ENCODE measurements at places on chromosomes 16 and 17.

- DNase-seq = no peak
Measured at GRCh38 chr17:78745407-78746088, 36.5 kb downstream of the CYTH1 start.

- no peak for DNase-seq
Measured at GRCh38 chr17:6524520-6524919, 31.8 kb downstream of the PITPNM3 start.

DNA sequence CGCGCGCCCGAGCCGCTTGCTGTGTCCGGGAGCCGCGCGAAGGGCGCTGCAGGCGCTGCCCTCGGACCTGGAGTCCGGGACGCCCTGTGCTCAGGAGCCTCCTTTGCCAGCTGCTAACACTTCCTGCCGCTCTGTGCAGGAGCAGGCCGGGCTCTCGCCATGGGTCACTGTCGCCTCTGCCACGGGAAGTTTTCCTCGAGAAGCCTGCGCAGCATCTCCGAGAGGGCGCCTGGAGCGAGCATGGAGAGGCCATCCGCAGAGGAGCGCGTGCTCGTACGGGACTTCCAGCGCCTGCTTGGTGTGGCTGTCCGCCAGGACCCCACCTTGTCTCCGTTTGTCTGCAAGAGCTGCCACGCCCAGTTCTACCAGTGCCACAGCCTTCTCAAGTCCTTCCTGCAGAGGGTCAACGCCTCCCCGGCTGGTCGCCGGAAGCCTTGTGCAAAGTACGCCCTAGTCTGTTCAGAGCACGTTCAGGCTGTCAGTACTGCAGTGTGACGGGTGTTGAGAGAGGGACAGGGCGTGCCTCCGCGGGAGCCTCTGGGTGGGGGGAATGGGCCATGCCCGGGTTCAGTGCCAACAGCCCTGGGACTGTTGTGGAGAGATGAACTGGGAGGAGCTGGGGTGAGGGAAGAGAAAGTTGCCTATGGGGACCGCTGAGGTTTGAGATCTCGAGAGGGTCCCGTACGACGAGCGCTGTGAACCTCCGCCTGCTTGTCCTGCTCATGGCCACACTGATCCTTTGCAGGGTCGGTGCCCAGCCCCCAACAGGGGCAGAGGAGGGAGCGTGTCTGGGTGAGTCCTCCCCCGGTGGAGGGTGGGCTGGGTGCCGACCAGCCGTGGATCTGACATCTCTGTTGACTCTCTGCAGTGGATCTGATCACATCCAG, 1.3 kb downstream of the ZNF276 start:
- DNase-seq = no peak

DNA sequence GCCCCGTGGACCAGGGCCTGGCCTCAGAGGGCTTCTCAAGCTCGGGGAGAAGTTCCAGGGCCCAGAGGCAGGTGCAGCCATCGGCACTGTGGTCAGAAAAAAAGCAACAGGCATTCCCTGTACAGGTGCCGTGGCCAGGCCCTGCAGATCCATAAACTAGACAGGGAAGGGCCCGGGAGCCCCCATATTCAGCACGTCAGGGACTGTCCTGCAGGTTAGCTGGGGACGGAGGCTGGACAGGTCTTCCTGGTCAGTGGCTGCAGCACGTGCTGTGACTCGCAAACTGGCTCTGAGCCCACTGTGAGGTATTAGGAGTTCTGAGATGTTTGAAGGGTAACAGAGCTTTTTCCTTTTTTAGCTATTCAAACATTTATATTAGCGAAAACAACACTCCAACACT, 15.0 kb upstream of the C16orf95 start:
- DNase-seq = no peak

- no peak for DNase-seq
Measured at GRCh38 chr17:31310886-31311285, 3.0 kb downstream of the EVI2B start.

DNA sequence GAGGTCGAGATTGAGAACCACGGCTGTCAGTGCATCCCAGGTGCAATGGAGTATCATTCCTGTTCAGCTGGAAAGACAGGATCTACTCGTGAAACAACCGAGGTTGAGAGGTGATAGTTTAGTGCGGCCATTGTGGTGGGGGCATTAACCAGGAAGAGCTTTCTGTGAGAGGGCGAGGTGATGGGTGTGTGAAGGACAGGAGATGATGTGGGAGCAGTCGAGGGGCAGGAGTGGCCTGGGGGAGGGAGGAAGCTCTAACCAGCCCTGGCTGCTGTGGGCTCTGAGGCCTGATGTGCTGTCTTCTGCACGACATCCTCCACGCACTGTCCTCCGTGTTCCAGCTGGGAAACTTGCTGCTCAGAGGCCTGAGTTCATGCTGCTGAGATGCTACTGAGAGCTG, 22.0 kb downstream of the GOSR2 start:
- DNase-seq = no peak

DNA sequence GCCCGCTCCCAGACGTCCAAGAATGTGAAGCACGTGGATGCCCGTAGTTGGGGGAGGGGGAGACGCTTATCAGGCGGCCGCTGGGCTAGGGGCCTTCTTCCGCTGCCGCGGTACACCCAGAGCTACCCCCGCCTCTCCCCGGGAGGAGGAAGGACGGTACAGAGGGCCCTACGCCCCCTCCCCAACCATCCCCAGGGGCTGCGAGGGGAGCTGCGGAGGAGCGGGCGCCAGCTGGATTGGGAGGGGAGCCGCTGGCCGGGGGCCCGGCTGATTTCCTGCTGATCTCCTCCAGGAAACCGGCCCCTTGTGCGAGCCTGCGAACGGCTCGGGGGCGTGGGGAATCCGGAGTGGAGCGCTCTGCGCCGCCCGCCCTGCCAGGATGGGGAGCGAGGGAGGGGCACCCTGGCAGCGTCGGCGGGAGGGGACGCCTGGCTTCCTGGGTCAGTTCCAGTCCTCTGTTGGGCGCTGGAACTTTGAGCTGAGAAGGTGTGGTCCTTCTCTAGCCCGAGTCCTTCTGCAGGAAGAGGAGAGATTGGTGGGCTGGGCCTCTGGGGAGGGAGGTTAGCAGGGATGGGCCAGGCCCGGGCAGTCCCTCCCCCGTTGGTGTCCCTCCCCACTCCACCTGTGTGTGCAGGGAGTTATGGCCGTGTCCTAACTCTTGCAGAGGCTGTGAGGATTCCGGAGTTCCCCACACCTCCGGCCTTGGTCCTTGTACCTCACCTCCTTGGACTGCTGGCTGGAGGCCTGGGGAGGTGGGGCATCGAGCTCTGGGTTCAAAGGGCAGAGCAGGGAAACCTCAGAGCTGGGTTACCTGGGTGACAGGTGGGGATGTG, 19.2 kb downstream of the GJD3 start:
- no peak for DNase-seq

DNA sequence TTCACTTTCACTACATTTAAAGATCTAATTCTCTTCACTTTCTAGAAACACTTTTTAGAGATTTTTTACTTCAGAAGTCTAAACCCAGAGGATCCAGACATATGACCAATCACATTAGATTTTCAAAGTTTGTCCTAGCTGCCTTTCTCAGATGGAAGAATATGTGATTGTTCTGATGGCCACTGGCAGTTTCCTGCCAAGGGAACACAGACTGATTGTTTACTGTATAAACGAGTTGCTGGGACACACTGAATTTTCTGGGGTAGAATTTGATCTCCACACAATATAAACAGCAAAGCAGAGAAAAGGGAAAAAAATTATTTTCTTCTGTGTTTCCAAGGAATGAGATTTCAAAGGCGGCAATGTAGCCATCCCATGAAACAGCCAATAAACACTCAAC, 480.0 kb downstream of the TOX3 start:
- no peak for DNase-seq

DNA sequence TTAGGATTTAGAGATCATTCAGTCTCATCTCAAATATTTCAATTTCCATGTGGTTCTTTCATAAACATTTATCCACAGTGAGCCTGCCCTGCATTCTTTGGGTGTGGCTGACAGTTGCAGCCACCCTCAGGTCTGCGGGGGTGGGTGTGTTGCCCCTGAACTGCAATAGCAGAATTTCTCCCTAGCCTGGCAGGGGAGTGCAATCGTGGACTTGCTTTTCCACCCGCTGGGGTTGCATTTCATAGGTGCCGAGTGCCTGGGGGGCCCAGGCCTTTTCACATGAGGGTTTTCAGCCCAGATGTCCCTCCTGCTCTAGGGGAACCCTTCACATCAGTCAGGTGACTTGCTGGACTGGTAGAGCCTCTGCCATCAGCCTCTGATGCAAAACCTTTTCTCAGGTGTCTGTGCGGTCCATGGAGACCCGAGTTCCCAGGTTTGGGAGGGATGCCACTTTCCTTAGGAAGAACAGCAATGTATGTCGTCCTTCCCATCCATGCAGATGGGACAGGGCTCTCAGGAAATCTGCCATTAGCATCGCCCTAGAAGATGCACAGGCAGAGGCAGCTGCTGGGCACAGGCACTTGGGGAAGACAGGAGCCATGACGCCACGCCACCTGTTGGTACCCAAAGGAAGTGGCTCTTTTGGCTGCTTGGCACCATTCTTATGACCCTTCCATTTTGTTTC, 2.4 kb upstream of the USP36 start:
- no peak for DNase-seq

DNA sequence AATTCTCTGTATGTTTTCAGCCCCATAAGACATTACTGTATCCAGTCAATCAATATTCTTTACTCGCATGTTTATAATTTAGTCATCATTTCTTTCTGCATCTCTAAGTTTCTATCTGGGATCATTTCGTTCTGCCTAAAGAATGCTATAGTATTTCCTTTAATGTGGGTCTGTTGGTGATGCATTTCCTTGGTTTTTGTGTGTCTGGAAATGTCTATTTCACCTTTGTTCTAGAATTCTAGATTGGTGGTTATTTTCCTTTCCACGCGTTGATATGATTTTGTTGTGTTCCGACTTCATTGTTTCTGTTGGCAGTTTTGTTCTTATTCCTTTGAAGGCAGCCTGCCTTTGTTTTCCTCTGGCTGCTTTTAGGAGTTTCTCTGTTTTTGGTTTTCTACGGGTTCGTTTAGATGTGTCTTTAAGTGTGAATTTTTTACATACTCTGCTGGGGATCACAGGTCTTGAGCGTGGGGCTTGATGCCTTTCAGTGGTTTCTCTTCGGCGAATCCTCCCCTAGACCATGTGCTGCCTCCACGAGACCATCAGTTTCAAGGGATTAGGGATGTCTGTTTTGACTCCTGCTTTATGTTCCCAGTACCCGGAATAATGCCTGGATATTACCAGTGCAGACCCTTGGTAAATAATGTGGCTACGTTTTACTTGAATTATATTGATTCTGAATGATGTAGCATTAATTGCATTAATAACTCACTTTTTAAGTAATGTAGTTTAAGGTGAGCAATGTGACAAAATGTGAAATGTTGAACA, 23.5 kb downstream of the POLR3E start:
- no peak for DNase-seq

DNA sequence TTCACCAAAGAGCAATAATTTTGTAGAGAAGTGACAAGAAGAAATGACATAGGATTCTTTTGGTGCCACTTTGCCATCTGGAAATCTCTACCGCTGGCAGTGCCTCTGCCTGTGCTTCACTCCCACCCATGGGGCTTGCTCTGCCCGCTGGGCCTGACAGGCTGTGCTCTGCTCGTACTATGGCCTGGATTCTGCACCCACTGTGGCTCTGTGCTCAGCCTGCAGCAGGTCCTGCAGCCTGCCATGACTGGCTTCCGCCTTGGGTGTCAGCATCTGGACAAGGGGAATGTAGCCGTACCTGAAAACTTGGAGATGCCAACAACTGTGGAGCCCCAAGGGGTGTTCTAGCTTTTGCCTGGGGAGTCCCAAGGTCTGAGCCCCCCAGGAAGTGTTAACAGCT, 792.3 kb downstream of the CDH8 start:
- no peak for DNase-seq

- no peak for DNase-seq
Measured at GRCh38 chr17:30170415-30170987, 53.9 kb downstream of the NSRP1 start.

GRCh38 chr16:1740781-1741490, 30.4 kb downstream of the NME3 start:
- DNase-seq = no peak

GRCh38 chr16:86740906-86741799, 162.8 kb downstream of the FOXL1 start:
- no peak for DNase-seq

DNA sequence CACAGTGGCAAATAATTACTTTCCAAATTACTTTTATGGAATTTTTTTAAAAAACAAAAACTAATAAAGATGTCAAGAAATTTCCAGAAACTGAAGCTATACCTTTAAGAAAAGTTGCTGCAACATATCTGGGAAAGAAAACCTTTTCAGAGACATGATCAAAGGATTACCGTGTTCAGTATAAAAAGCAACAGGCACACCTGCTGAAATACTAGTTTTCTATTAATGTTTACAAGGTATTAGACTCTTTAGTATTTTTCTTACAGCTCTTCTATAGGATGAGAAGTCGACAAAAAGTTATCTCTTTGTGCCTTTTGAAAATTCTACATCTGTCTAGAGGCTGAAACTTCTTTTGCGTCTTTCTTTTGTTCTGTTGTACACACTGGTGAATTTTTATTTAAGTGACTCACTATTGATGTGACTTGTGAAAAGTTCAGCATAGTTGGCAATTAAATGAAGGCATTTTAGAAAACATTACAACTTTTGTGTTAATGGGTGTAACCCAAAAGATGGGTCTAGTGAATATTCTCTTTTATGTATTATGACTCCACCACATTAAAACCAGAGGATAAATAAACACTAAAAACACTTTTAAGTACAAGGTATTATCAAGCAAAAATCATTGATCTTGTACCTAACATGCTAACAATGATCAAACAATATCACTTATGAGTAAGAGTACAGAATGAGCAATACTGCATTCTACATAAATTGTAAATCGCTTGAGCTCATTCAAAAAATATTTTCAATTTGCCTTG, 23.8 kb downstream of the NACA2 start:
- no peak for DNase-seq

GRCh38 chr17:69574257-69575197, 160.0 kb downstream of the MAP2K6 start:
- no peak for DNase-seq

DNA sequence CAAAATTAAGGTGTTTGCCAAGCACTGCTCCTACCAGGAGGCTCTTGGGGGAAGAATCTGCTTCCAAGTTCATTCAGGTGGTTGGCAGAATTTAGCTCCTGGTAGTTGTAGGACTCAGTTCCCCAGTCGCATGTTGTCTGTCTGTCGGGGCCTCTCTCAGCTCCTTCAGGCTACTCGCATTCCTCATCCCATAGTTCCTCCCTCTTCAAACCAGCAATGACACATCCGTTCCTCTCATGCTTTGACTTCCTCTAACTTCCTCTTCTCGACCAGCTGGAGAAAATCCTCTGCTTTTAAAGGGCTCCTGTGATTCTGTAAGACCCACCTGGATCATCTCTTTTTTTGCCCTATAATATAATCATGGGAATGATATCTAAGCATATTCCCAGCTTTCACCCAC, 108.1 kb downstream of the PMP22 start:
- DNase-seq = no peak

GRCh38 chr16:69554495-69554894, 11.3 kb upstream of the NFAT5 start:
- DNase-seq = no peak

Data from SIG-M5 (cell line).